ENCODE measurements at places on chromosomes 5 and 9.

- DNase-seq, result peak; percentile 55
Measured at GRCh38 chr5:116492016-116492623, 82.5 kb downstream of the SEMA6A start.

DNA sequence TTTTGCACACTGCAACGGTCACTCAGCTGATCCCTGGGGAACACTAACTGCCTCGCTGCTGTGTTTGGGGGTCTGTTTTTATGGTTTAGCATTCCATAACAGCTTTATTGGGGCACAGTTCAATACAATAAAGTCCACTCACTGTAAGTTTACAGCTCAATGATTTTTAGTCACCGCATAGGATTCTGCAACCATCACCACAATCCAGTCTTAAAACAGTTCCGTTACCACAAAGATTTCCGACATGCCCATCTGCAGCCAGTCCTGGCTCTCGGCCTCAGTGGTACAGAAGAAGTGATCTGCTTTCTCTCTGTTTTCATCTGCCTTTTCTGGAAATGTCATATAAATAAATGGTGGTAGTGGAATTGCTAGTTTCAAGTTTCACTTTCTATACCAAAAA lies 23.6 kb downstream of the OR2V2 start:
- DNase-seq, result no peak

DNA sequence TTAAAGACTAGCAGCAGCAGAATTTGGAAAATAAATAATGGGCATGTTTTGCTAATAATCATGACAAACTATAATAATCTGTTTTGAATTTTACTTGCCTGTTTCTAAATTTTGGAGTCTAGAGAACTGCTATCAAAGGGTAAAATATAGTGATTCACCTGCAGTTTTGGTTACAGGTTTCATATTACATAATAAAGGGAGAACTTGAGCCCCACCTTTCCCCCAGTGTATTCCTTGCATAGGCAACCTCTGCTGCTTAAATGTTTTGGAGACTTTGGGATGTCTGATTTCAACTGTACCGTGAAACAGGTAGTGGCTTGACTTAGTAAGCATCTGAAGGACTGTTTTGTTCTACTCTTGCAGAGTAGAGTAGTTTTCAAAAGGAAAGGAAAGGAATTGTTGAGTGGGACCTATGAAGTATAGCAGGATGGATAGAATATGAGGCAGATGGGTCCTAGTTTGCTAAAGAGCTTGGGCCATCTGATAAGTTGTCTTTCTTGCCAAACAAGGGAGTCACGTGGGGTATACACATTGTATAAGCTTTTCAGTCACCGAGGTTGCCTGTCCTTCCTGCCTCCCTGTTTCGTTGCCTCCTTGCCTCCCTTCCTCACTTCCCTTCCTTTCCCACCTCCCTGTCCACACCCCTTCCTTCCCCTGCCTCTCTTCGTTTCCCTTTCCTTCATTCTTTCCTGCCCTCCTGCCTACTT lies 19.1 kb downstream of the CREBRF start:
- DNase-seq, result no peak

DNA sequence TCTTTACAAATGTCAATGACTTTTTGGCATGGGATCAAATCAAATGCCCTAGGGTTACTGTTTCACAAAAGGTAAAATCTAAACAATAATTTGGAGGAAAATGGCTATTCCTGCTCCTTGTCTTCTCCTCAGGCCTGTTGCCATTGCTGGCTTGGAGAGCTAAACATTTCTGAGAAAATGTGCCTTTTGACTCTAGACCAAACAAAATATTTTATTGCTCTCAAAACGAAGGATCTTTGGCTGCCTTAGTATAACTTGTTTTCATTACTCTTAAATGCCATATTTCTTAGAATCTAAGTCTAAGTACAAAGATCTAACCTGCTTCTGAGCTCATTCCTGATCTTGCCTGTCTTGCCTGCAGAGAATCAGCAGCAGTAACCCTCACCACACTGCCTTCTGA lies 116.6 kb downstream of the MUSK start:
- no peak for DNase-seq

GRCh38 chr5:149040421-149040820 lies 22.4 kb downstream of the SH3TC2 start:
- DNase-seq, result no peak

DNA sequence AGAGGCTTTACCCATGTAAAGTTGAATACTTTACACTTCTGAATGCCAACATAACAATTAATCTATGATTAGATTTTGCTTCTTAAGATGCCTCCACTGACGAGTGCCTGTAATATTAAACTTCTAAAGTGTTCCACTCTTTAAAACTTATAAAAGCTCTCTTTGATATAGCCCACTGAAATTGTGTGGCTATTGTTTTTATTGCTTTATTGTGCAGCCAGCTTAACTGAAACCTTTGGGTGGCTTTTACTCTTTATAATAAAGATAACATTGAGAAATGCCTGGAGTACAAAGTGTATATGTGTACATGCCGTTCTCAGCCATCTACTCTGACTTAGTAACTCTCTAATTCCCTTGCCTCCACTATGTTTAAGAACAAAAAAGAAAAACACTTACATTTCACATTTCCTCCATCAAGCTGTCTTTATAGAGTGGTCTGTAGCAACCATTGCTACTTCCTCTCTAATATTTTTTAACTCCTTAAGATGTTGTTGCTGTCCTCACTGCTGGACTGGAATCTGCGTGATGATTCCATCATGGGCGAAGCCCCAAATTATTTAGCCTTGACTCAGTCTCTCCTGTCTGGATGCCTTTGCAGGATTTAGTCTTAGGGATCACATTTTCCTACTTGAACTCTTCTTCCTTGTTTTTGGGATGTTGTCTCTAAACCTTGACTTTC lies 9.1 kb downstream of the PIK3R1 start:
- no peak for DNase-seq

GRCh38 chr5:166382031-166382430 lies 1909.4 kb upstream of the WWC1 start:
- DNase-seq, result no peak

GRCh38 chr9:3032898-3033297 lies 189.0 kb upstream of the PUM3 start:
- DNase-seq, result no peak

All from epithelial cell of prostate (primary cell).